Activated T-cell treated with anti-CD3 and anti-CD28 coated beads for 24 hours (primary cell): ENCODE measurements at places on chromosomes 11 and 22.

GRCh38 chr11:13262096-13262495 lies 15.5 kb upstream of the BMAL1 start:
- DNase-seq: no peak

GRCh38 chr11:2360081-2360642 lies 16.9 kb upstream of the CD81 start:
- DNase-seq: no peak

DNA sequence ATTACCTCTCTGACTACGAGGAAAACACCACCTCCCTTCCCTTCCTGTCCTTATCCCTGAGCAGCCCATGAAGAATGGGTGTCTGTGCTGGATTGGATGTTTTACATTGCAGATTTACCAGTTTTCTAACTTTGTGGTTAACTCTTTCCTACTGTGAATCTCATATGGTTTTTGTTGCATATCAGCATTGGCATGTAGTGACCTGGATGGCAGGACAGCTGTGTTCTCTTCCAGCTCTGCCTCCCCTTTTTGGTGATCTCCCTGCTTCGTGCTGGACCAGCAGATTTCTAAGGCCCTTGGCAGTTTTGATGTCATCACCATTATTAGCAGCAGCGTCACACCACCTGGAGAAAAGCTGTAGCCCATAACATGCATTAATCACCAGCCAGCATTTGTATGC lies 26.7 kb downstream of the OR6Q1 start:
- no peak for DNase-seq

DNA sequence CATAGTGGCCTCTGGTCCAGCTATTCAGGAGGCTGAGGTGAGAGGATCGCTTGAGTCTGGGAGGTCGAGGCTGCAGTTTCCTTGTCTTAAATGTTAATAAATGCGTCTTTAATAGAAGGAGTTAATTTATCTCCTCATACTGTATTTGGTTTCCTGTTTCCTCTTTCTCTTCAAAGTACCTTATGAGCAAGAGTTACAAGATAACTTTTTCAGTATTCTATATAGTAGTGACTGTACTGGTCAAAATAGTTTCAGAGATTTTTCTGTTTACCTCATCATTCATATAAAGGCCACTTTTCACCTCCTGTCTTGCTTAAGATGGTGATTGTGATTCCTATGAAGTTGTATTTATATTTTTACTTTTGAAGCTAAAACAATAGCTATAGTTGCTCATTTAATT lies 50.9 kb downstream of the MCAM start:
- no peak for DNase-seq
